Activated CD4-positive, alpha-beta memory T cell treated with anti-CD3 and anti-CD28 coated beads, Interleukin-2, amount 10 ng/mL, durations not matched to agents 7 days and 5 days (primary cell): ENCODE measurements at places on chromosomes 4 and X. TPM values are rescaled to one million over a fixed set of nuclear protein-coding genes. Genes with fewer than 3 reads are reported as not detected.

The CT55 gene
- total RNA-seq: not detected

DNA sequence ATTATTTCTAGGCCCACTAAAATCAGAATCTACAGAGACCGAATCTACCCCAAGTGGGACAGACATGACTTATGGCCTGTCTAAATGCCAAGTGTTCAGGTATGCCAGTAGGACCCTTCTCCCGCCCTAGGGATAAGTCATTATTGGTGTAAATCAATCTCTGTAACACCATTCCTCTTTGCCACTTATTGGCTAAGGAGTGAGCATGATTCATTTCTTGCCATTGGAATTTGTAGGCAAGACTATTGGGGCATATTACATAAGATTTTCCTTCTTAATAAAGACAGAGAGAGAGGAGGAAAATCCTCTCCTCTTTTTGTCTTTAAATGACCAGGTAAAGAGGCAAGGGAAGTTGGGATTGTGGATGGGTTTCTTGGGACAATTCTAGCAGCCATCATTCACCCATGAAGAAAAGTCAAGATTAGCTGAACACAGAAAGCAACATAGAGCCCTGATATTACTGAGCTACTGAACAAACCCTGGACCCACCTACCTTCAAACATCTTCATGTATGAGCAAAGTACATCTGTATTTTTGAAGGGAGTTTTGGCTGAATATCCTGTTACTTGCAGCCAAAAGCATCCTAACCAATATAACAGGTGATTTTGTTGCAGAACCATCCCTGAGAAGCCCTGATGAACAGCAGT is 2.6 kb downstream of the SLC9B2 start:
- DNase-seq: no peak

DNA sequence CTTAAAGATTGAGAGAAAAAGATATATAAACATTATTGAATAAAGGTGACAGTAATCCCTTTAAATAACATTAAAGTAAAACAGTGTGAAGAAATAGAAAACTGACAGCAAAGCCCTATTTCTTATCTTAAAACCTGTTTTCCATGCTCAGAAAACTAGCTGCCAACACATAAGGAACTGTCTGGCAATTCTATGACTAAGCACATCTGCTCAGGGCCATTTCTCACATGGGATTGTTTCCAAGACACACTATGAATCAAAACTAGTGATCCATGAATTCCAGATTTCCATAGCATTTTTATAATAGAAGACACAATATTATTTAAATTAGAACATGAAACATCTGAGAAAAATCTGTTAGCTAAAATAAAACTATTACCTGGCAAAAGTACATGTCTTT is 113.4 kb downstream of the SCLT1 start:
- no peak for DNase-seq

DNA sequence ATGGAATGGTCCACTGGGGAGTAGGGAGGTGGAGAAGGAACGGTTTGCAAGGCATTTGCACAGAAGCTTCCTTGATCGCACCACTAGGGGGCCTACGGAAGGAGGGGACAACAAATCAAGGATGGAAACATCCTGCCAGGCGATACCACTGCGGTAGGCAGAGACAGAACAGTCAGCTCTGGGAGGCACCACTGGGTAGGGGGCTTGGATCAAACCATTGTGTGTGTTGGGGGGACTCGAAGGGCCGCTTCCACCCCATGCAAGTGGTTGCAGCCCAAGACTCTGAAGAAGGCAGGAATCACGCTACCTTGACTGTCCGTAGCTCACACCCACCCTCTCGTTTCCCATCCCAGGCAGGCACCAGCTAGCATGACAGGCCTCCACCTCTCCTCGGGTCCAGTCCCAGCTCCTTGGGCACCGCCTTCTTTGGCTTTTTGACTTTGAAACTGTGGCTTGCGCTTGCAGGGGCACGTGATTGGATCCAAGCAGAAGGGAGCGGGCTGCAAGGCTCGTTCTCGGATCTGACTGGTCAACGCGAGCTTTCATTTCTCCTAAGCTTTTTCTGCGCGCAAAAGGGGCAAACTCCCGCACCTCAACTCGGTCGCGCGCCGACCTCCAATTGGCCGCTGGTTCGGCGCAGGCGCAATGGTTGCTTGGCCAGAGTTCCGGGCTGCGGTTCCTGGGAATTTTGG is 28.4 kb downstream of the GAGE1 start:
- DNase-seq: no peak

The RBM46 gene
- total RNA-seq: not detected

The GABRG1 gene
- total RNA-seq: not detected

DNA sequence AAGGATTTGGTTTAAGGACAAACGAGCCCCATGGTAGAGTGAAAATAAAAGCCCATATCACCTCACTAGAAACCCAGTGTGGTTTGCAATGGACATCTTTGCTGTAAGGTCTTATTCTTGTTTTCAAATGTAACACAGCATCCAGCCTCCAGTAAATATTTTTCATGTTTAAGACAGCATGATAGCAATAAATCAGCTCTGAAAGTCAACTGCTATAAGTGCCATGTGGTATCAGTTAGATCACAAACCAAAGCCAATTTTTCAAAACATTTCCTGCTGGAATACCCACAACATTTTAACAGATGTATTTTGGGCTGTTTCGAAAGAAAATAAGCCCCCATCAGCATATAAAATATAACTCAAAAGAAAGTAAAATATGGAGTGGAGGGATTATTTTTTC is 24.0 kb upstream of the SCML1 start:
- DNase-seq: no peak

The RIBC1 gene
- total RNA-seq: 1.3 TPM

The HTRA3 gene
- not detected for total RNA-seq

GRCh38 chr4:62822306-62822705 is 1586.9 kb downstream of the TECRL start:
- DNase-seq: no peak

The MAGT1 gene
- 57.6 TPM for total RNA-seq

DNA sequence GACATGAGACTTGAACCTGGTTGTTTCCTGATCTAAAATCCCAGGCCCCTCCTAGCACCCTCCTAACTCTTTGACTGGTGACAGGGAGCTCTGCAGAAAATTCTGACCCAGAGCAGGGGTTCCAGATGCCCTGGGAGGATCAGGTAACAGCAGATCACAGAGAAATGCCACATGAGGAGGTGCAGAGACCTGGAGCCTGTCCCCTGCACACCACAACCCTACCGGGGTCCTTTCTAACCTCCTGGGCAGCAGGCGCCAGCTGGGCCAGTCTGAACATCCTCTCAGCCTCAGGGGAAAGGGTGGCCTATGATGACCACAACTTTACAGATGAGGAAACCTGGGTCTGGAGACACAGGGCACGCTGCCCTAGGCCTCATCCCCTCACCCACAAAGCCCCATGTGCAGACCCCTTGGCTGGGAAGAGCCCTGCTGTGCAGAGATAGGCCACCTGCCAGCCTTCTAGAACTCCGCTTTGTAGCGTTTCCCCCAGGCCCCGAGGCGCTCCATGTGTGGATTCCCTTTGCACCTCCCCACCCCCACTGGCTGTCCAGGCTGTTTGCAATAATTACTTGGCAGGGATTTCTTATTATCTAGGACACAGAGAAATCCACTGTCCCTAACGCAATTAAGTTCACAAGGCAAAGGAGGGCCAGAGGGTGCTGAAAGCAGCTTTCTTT is 36.5 kb downstream of the WDR1 start:
- no peak for DNase-seq

The IL2 gene
- total RNA-seq: 2.1 TPM

DNA sequence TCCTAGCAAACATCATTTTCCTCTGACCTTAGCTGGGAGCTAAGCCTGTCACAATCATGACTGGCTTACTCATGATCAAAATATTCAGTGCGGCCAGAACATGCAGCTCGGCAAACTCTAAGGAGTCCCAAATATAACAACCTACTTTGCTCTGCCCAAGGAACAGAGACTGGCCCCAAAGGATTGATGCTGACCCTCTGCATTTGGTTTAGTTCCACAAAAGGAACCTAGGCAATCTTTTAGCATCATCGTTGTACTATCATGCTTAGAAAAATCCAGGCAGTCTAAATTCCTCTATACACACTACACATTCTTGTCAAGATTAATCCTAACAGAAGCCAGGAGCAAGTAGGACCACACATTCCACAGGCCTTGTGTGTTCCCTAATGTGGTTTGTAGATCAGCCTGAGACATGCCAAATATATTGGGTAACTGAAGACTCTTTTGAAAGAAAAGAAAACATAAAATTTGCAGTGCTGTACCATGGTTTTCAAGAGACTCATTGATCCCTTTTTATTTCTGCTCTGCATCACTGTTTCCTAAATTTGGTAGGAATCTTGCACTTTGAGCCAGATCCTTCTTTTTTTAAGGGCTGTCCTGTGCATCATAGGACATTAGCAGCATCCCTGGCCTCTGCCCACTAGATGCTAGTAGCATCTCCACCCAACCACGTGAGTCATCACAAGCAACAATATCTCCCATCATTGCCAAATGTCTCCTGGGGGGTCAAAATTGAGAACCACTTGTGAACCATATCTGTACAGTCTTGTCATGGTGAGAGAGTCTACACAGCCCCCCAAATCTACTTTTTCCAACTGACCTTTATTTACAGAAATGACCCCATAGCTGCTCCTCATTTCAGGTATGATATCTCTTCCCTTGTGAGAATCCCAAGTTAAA is 17.6 kb upstream of the CC2D2A start:
- no peak for DNase-seq

GRCh38 chr4:7759216-7759615 is 180.4 kb downstream of the AFAP1 start:
- peak; percentile 82 for DNase-seq

The REELD1 gene
- total RNA-seq: not detected

DNA sequence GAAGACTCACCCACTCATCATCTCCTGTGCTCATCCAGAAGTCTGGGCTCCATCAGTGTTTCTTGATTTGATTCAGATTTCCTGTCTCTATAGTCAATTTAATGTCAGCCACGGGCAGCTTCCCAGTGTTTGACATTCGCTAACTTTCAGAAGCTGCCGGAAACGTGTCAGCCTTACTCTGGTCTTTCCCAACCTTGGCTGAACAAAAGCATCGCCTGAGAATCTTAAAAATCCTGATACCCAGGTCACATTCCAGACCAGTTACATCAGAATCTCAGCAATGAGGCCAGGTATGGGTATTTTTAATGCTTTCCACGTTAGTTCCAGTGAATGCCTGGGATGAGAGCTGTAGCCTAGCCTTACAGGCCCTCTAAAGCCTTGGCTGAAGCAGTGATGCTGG is 233.8 kb downstream of the FRMPD4 start:
- DNase-seq: no peak

- no peak for DNase-seq
These were observed 50.4 kb downstream of the C4orf50 start for GRCh38 chr4:5967783-5968182.

The UGT2A1 gene
- total RNA-seq: not detected

GRCh38 chrX:16188687-16189086 is 21.4 kb downstream of the MAGEB17 start:
- DNase-seq: no peak
